ENCODE measurements at places on chromosomes 4 and X. TPM values are rescaled to one million over a fixed set of nuclear protein-coding genes. Genes with fewer than 3 reads are reported as not detected.

The PASD1 gene
- total RNA-seq: not detected

The FSTL5 gene
- total RNA-seq: not detected

The TLR1 gene
- 0.42 TPM for total RNA-seq

- H3K27ac ChIP-seq: no peak overlapping the region
- H3K36me3 ChIP-seq: no peaks in the 10 kb centered on the region
- no peaks in the 10 kb centered on the region for H3K27me3 ChIP-seq
- DNase-seq: no peak
- H3K4me1 ChIP-seq: no peaks in the 10 kb centered on the region
Observed at GRCh38 chr4:78756776-78757175, 19.4 kb upstream of the BMP2K start.

- no peak for DNase-seq
- H3K4me3 ChIP-seq: no peak overlapping the region
- H3K27ac ChIP-seq: no peak overlapping the region
- H3K36me3 ChIP-seq: peaks cover 62% of the 10 kb centered on the region
Observed at GRCh38 chr4:140673729-140674128, 82.5 kb downstream of the TBC1D9 start.

- H3K27me3 ChIP-seq: peaks cover 20% of the 10 kb centered on the region
- H3K36me3 ChIP-seq: no peaks in the 10 kb centered on the region
- peak overlapping the region; percentile 99 for H3K4me3 ChIP-seq
- no peak for DNase-seq
- peaks cover 31% of the 10 kb centered on the region for H3K4me1 ChIP-seq
Observed at GRCh38 chrX:110316351-110317060, 1.4 kb downstream of the AMMECR1 start.
